ENCODE measurements at places on chromosomes 3 and 15.
A peak's percentile ranks its signal among the peaks of the same experiment; 100 is the strongest.

DNA sequence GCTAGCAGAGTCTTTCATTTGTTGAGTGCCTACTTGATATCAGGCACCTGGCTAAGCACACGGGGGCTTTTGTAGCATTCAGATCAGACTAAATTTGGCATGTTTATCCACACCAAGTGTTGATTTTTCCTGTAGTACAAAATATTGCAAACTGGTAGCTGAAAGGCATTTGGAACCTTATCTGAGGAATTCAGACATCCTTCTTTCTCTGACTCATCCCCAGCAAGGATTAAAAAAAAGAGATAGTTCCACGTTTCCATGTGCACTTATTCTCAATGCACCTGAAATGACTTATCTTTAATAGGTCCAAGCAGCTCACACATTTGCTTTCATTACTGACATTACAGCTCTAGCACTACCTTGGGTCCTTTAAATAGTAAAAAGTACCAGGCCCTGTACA lies 786.0 kb upstream of the GRM7 start:
- no peak for DNase-seq

GRCh38 chr3:150348500-150348899 lies 59.6 kb upstream of the TSC22D2 start:
- no peak for DNase-seq

GRCh38 chr3:38171622-38172021 lies 6.3 kb downstream of the OXSR1 start:
- DNase-seq: no peak

DNA sequence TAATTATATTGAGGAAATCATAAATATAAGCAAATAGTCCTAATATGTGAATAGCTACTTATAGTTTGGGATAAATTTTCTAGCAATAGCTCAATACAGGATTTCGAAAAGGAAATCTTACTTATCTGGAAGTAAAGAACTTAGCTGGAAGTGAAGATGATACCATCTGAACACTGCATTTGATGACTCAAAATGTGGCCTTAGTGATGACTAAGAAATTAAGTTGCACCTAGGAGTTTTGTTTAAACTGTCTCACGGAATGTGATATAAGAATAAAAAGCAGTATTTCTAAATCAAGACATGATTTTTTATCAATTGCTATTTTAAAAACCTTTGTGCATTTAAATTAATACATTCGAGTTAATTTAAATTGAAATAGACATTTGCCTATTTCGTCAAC lies 91.2 kb downstream of the EOMES start:
- no peak for DNase-seq

DNA sequence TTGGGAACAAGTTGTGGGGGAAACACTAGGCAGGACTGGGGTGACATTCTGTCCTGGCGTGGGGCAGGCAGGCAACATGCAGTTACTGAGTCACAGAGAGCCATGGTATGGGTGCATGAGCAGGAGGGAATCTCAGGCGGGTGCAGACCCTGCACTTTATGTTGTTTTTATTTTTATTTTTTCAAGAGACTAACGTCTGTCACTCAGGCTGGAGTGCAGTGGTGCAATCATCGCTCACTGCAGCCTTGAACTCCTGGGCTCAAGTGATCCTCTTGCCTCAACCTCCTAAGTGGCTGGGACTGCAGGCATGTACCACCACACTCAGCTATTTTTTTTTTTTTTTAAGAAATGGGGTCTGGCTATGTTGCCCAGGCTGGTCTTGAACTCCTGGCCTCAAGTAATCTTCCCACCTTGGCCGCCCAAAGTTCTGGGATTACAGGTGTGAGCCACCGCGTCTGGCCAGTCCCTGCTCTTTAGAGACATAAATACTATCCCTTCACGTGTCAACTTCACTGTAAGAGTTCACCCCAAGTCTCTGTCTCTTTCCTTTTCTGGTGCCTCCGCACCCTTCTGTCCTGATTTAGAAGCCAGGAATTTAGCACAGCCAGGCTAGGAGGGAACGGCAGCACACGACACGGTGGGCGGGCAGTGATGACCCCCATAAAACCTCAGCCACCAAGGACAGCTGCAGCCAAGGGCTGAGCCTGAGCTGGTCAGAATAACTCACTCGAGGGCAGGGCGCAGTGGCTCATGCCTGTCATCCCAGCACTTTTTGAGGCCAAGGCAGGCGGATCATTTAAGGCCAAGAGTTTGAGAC lies 72.8 kb upstream of the IQSEC1 start:
- no peak for DNase-seq

DNA sequence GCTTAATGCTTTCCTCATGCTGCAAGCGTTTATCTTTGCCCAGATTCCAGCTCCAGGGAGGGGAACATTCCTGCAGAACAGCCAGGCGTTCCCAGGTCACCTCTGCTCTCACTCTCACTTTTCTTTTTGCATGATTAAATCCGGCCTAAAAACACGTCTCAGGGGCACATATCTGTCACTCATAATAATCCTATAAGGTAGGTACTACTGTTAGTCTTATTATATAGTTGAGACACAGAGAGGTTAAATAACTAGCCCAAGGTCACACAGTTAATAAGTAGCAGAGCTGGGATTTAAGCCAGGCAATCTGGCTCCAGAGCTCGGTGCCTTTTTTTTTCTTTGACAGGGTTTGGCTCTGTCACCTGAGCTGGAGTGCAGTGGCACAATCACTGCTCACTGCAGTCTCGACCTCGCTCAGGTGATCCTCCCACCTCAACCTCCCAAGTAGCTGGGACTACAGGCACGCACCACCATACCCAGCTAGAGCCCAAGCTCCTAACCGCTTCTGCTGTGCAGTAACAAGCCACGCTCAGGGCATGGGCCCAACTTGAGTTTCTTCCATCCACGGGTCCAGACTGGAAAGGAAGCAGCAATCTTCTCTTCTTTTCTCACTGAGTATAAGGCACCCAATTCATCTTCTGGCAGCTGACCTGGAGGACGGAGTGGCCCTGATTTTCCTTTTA lies 96.5 kb downstream of the LIPC start:
- DNase-seq: no peak

GRCh38 chr3:74115906-74116305 lies 491.2 kb upstream of the PDZRN3 start:
- no peak for DNase-seq

- no peak for DNase-seq
Measured at GRCh38 chr15:53320816-53321215, 438.6 kb downstream of the WDR72 start.

- DNase-seq: no peak
Measured at GRCh38 chr3:60989626-60990441, 261.4 kb downstream of the FHIT start.

- no peak for DNase-seq
Measured at GRCh38 chr3:186589856-186590579, 19.5 kb downstream of the DNAJB11 start.

GRCh38 chr15:81343371-81343770 lies 19.4 kb upstream of the STARD5 start:
- DNase-seq: no peak

- no peak for DNase-seq
Measured at GRCh38 chr15:96551722-96552121, 221.2 kb downstream of the NR2F2 start.

DNA sequence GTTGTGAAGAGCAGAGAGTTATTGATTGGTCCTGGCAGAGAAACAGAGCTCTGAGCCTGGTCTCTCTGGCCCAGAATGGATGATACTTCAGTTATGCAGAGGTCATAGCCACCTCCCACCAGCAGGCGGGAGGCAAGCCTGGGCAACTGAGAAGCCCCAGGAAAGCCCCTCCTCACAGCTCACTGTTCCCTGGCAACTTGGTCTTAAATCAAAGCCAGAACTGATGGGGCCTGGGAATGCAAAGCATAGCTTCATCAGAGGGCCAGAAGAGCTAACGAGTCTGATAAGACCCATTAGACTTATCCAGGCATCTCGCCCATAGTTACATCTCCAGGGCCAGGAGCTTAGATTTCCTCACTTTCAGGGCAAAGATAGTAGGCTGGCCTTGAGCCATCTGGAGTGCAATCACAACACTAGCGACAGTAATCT lies 5.5 kb upstream of the COLQ start:
- no peak for DNase-seq

DNA sequence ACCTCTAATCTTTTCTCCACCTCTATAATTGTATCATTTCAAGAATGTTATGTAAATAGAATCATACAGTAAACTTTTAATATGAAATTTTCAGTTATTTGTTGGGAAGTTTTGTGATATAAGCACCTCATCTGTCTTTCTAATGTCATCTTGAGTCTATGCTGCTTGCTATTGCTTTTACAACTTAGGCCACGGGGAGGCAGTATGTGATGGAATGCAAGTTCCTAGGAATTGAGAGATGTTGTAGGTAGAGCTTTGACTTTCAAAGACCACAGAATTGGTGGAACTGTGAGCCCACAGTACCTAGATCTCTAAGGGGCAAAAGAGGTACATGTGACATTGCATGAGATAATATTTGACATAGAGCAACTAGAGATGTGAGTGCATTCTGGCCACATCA lies 328.3 kb downstream of the MFSD1 start:
- DNase-seq: no peak

DNA sequence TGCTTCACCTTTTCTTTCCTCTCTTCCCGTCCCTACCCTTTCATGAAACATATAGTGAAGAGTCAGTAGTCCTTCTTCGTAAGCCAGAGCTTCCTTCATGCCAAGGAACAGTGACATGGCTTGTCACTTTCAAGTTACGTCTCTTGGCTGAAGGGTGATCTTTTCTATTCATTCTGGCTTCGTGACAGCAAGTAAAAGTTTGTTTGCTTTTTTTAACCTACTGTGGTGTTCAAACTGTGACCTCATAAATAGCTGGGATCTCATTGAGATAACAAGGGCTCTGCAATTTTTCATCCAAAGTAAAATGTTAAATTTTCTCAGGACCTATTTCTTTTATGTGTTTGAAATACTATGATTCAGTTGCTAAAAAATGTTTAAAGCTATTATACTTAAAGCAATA lies 10.5 kb downstream of the CDIN1 start:
- no peak for DNase-seq

- DNase-seq: no peak
Measured at GRCh38 chr3:96410006-96410730, 404.2 kb upstream of the EPHA6 start.

- peak; percentile 58 for DNase-seq
Measured at GRCh38 chr3:157493627-157494550, 9.3 kb downstream of the VEPH1 start.

DNA sequence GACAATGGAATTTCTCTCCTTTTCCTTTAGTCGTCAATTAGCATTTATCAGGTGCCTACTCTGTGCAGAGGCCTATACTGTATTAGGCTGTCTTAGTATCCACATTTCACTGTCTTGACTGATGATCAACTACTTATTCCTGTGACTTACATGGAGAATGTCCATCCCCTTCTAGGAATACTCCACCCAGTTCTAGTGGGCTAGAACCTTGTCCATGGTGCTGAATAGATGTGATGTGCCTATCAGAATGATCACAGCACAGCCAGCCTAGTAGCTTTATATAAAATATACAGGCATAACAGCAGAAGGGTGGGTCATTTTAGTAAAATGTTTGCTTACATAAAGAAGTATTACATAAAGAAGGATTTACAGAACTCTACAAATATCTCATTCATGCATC lies 621.4 kb downstream of the PDCD6IP start:
- DNase-seq: no peak

DNA sequence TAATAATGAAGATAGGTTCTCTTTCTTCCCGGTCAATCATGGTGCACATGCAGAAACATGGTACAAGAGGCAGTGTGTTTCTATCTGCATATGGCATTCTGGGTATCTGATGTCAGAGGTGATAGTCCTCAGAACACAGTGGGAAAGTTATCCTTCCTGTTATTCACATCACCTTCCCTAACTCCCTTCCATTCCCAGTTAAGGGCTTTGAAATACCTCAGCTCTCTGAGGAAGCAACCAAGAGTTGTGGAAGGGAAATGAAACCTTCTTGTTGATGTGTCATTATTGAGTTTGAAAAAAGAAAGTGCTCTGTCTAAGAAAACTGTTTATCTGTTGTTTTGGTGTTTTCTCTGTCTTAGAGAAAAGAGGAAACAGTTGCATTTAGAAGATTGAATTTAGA lies 21.9 kb upstream of the P2RY13 start:
- DNase-seq: no peak

GRCh38 chr3:11238060-11238459 lies 34.1 kb upstream of the ATG7 start:
- no peak for DNase-seq

DNA sequence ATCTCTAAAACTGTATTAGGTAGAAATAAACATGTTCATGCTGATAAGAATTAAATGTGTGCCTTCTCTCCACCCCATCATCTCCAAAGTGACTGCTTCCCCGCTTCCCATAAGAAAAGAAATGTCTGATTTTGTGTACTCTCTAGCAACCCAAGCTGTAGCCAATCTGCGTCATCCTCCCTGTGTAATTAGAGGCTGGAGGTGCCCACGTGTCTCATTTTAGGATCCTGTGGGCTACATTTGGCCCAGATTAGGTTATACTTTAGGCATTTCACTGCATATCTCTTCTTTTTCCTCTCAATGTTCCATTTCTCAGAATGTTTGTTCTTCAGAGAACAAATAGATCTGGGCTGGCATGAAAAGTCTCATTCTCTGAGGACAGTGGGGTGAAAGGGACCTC lies 19.3 kb upstream of the ZNF148 start:
- DNase-seq: no peak

GRCh38 chr3:160065282-160065681 lies 76.6 kb downstream of the IL12A start:
- DNase-seq: no peak

DNA sequence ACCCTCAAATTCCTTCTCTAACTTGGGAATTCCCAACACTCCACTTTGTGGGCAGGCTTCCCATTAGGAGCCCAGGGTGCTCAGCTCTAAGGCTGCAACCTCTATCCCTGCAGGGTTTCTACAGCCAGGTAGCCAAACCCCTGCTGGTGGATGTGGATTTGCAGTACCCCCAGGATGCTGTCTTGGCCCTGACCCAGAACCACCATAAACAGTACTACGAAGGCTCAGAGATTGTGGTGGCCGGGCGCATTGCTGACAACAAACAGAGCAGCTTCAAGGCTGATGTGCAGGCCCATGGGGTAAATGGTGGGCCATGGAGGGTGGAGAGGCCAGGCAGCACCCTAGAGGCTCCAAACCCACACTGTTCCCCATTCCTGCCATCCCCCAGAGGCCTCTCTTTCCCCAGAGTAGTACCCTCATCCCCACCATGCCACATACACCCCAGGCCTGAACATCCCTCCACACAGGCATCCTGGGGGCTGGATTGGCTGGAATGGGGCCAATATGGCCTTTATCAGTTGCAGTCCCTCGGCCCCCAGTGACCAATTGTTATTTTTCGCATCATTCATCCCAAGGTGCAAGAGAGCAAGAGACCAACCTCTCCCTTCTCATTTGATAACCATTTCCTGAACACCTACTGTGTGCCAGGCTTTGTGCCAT lies 7.7 kb downstream of the ITIH1 start:
- DNase-seq: no peak

Measured in NCI-H1092 (cell line).